ENCODE measurements at places on chromosomes 4 and X.

DNA sequence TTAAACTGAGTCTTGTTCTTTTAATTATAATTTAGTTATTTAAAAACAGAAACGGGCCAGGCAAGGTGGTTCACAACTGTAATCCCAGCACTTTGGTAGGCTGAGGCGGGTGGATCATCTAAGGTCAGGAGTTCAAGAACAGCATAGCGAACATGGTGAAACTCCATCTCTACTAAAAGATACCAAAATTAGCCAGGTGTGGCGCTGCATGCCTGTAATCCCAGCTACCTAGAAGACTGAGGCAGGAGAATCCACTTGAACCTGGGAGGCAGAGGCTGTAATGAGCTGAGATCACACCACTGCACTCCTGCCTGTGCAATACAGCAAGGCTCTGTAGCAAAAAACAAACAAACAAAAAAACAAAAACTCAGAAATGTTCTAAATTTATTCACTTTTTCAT, 852.9 kb downstream of the TECRL start:
- DNase-seq, result no peak

GRCh38 chr4:93759506-93759905, 69.0 kb upstream of the ATOH1 start:
- no peak for DNase-seq

DNA sequence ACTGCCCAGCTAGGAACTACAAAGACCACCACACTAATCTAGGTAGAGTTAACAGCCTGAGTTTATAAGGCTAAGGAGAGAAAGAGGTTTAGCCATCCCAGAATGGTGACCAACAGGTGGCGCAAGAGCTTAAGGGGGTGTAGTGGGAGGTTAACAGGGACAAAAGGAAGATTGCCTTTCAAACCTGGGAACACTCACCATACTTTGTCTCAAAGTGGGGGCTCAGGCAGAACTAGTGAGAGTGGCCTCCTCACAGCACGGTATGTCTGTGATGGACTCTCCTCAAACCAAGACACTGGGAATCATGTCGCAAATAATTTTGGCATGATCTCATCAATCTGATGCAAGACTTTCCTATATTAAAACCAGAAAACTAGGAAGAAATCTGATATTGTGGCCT, 23.4 kb downstream of the CCNI start:
- no peak for DNase-seq

- no peak for DNase-seq
Measured at GRCh38 chr4:71004281-71004851, 10.9 kb downstream of the DCK start.

DNA sequence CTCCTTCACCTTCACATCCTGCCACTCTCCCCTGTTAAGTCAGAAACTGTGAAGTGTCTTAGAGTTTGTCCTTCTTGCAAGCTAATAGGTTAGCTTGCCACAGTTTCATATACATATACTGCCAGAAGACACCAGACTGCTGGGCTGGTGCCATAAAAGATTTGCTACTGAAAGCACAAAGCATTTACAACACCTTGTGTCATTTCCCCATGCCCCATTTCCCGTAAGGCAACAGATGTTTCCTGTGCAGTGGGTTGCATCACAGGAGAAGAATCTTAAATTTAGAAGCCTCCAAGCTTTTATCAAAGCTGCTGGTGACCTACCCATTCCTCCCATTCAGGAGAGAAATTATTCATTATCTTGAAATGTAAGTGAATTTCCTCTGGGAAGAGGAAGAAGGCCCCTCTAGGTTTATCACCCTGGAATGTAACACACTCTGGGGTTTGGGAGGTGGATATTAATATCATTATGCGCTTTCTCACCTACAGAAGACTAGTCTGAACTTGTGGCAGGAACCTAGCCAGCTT, 34.5 kb upstream of the RAB33B start:
- no peak for DNase-seq

DNA sequence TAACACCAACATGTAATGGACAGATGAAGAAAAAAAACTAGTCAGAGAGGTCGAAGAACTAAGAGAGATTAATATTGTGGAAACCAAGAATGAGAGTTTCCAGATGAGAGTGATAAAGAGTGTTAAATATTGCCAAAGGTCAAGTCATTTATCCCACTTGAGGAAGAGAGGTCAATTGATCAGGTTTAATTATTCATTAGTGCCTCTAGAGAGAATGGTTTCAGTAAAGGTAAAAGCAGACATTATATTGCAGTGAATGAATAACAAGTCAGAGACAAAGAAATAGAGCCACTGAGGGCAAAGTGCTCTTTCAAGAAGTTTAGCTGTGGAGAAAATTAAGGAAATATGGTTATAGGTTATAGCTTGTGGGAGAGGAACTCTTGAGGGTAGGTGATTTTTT, 263.1 kb downstream of the GUCY2F start:
- DNase-seq, result no peak

- no peak for DNase-seq
Measured at GRCh38 chr4:69070590-69070989, 25.7 kb upstream of the UGT2B7 start.

DNA sequence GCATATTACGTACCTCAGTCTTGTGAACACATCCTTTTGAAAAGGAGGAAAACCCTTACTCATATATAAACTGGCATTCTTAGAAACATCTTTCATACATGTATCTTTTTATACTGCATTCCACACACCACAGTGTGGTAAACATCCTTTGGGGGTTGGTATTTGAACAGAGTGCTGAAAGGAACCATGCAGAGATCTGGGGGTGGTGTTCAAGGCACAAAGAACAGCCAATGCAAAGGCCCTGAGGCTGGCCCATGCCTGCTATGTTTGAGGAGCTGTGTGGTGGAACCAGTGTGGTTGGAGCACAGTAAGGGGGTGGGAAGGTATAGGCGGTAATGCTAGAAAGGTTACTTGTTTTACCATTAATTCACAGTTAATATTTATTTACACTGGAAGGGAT, 2.0 kb downstream of the ELK1 start:
- no peak for DNase-seq

DNA sequence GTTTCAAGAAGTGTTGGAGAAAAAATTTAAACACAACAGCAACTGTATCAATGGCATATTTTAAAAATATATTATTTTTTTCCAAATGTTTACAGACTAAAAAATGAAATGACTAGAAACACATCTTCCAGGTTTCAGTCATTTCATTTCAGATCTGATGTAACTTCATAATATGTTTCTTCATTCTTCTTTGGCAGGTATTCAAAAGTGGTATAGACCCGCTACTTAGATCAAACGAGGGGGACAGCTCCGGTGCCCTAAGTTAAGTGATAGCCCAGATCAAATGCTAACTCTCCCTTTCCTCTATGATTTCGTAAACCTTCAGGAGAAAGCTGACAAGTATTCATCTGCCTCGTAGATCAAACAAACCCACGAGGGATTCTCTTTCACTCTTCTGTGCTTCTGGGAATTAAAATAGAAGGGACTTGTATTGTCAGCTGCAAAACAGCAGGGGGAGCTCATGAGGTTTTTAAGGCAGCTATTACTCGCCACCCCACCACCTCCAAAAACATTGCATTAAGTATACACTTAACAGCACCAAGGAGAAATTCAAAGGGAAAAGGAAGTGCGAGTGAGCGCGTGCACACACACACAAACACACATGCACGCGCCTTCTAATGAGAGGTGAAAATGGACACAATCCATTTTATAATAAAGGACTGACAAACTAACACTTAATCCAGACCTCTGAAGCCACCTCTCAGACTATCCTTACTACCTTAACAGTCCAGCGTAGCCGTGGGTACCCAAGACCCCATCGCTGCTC, 21.4 kb downstream of the HELT start:
- DNase-seq, result peak; percentile 78

DNA sequence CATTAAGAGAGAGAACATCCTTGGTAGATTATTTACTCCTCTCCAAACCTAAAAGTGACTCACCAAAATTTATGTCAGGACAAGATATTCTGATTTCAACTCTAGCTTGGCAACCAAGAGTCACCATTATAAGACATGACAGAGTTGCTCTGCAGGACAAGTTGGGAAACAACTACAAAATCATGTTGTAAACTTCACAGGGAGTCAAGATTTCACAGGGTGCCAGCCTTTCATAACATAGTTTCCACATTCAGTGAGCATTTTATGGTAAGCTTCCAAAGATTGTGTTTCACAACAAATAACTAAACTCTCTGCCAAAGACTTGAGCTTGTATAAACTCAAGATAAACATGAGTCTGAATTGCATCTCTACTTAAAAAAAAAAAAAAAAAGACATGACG, 121.0 kb upstream of the DIAPH2 start:
- no peak for DNase-seq

DNA sequence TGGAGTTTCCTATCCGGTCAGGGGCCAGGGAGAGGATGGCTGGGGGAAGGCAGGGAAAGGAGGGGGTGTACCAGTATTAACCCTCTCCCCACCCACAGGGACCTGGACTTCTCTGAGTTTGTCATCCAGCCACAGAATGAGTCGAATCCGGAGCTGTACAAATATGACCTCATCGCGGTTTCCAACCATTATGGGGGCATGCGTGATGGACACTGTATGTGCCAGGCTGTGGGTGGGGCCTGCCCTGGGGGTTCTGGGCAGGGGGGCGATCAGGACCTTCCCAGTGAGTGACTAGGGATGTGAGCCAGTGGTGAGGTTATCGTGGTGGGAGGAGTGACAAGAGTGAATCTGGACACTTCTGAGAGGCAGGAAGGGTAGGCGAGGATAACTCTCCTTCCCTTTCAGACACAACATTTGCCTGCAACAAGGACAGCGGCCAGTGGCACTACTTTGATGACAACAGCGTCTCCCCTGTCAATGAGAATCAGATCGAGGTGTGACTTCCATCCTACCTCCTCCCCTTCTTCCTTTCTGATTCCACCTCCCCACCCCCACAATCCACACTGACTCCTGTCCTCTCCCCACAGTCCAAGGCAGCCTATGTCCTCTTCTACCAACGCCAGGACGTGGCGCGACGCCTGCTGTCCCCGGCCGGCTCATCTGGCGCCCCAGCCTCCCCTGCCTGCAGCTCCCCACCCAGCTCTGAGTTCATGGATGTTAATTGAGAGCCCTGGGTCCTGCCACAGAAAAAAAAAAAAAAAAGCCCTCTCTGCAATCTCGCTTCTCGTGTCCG, 14.6 kb downstream of the USP11 start:
- DNase-seq, result no peak

GRCh38 chr4:145107126-145107525, 9.0 kb downstream of the ABCE1 start:
- no peak for DNase-seq

- DNase-seq, result no peak
Measured at GRCh38 chr4:170414961-170415360, 325.2 kb upstream of the AADAT start.

- DNase-seq, result no peak
Measured at GRCh38 chr4:58507079-58507478, 1396.9 kb upstream of the IGFBP7 start.

GRCh38 chrX:3651277-3651676, 62.2 kb downstream of the PRKX start:
- DNase-seq, result peak; percentile 14

GRCh38 chr4:7417639-7418038, 17.1 kb downstream of the PSAPL1 start:
- no peak for DNase-seq

GRCh38 chrX:49876750-49877149, 2.5 kb upstream of the USP27X start:
- DNase-seq, result no peak

- DNase-seq, result no peak
Measured at GRCh38 chr4:27716693-27717430, 856.2 kb downstream of the STIM2 start.

DNA sequence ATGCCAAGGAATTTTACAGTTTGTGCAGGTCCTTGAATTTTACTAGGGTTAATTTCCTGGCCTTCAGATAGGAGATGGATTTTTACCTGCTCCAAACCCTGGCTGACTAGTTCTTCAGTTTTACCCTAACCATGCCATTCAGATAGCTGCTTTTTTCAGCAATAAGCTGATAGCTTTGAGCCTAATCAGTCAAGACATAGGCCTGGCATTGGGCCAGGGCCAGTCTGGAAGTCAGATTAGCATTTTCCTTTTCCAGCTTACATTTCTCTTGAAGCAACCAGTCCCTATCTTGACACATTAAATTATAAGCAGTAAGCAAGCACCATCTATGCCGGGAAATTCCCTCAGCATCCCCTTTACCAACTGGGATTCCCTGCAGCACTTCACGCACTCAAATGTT, 177.1 kb downstream of the ADGRA3 start:
- no peak for DNase-seq

DNA sequence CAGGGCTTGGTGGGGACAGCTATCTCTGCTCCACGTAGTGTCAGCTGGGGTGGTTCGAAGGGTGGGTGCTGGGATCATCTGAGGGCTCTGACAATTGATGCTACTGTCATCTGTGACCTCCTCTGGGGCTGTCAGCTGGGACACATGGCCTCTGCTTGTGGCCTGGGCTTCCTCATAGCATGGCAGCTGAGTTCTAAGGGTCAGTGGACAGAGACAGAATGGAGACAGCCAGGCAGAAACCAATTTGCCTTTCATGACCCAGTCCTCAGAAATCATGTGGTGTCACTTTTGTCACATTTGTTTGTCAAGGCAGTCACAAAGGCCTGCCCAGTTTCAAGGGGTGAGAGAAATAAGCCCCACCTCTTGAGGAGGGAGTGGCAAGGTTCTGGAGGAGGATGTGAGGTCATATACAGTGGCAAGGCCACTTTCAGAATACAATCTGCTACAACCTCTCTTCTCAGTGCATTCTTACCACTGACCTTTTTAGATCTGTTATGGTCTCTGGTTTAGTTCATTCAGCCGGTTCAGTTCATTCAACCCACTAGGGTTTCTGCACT, 103.6 kb upstream of the BCOR start:
- no peak for DNase-seq

- no peak for DNase-seq
Measured at GRCh38 chrX:151985531-151985930, 11.1 kb upstream of the GABRE start.

DNA sequence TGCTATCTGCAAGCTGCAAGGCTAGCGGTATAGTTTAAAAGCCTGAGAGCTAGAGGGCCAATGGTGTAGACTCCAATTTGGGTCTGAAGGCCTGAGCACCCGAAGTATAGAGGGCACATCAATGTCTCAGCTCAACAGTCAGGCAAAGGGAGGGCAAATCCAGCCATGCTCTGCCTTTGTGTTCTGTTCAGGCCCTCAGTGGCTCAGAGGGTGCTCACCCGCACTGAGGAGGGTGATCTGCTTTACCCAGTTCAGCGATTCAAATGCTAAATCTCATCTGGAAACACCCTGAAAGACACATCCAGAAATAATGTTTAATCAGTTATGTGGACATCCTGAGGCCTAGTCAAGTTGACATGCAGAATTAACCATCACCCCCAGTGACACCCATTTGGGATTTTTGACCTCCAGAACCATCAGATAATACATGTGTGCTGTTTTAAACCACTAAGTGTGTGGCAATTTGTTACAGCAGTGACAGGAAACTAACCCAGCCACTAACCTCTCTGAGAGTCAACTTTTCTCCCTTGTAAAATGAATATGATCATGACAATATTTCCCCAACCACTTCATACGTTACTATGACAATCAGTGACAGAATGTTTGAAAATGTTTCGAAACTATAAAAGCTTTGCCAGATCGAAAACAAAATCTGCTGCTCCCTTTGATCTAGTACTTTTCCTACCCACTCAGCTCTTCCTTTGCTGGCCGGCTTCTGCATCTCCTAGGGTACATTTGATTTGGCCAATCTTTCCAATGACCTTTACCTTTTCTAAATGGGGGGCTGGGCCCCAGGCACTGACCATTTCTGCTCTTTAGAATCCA, 8.4 kb upstream of the TBL1X start:
- no peak for DNase-seq
